ENCODE measurements at places on chromosomes 1 and 21.

DNA sequence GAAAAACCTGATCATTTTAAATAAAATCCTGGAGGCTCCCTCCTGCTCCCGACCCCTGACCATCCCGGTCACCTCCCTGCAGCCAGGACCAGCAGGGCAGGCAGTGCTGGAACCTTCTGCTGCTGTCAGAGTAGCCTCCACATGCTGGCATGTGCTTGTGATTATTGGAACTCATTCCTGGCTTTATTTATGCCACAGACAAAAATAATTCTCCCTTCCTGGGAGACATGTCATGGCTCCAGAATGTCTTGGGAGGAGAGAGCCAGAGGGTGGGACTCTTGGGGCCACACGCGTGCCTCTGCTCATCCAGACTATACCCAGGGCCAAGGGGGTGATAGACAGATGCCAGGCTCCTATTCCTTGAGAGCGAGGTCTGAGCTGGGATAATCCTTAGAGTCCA, 183.6 kb upstream of the RAB4A start:
- no peak for DNase-seq

- no peak for DNase-seq
Observed at GRCh38 chr1:234607109-234608024, 2.6 kb downstream of the IRF2BP2 start.

GRCh38 chr1:81679942-81680341, 120.8 kb upstream of the ADGRL2 start:
- no peak for DNase-seq

- no peak for DNase-seq
Observed at GRCh38 chr1:204523605-204524215, 7.5 kb downstream of the MDM4 start.

DNA sequence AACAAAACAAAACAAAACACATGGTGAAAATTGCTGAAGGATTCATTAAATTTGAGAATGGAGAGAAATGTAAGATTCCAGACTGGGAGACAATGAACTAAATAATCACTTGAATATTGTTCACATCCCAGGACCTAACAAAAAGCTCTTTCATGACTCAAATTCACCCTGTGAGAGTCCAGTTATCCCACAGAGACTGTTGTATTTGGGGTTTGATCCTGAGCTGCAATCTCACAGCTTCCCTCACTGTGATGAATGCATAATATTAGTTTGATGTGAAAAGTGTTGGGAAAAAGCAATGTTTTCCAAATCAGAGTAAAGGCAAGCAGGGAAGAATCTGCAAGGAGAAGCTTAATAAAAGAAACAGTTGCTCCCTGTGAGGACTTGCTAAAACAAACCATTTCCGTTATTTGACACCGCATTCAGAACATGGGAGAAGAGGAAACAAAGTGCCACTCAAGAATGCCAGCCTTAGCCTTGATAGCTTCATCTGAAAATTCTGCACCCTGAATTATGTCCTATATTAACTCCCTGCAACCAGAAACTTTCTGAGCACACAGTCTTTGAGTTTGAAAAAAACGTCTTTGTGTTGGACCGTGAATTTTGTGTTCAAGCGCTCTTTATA, 208.8 kb downstream of the DAB1 start:
- DNase-seq = no peak

DNA sequence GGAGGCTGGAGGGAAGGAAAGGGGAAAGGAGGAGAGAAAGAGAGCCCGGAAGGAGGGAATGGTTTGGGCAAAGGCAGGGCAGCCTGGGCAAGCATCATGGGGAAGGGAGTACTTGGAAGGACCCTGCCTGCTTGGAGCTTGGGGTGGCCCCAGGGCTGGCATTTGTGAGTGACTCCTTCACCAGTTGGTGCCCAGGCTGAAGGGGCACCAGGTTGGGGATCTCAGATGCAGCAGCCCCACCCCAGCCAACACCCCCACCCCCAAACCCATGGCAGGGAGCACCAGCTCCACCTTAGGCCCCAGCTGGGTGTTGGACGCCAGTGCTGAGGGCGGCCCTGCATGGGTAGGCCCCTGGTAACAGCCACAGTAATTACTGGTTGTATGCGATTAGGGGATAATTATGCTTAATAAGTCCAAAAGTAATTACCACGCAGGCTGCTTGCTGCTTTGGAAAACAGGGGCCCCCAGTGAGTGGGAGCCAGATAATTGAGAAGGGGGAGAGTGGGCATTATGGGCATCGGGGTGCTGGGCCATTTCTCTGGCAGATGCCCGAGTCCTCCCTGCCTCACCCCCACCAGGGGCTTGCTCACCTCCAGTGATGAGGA, 78.3 kb downstream of the VWA5B1 start:
- no peak for DNase-seq

- DNase-seq = no peak
Observed at GRCh38 chr1:237672748-237673147, 218.0 kb downstream of the ZP4 start.

- DNase-seq = no peak
Observed at GRCh38 chr1:28002600-28002999, 42.8 kb downstream of the XKR8 start.

GRCh38 chr1:168161459-168161858, 17.3 kb upstream of the TIPRL start:
- no peak for DNase-seq

GRCh38 chr1:172339842-172340241, 80.6 kb upstream of the C1orf105 start:
- no peak for DNase-seq

DNA sequence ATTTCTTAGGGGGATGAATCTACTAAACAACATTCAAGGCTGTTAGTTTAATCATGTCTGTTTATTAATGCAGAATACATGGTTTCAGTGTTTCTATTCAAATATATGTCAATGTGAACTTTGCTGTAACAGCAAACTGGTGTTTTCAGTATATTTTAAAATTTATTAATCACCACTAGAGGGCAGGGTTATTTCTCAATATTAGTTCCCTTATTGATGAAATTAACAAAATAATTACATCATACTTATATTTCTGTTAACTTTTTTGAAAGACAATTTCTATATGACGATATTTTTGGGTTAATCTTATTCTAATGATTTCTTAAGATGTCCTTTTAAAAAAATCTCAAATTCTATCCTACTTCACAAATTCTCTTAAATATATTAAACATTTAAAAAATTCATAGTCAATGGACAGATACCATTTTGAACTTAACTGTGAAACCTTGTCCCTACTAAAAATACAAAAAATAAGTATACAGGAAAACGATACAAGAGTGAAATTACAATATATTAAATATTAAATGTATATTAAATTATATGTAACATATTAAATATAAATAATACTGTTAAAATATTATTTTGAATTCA, 1034.1 kb upstream of the PRMT6 start:
- no peak for DNase-seq

- DNase-seq = no peak
Observed at GRCh38 chr1:85321237-85321964, 45.0 kb upstream of the BCL10 start.

- peak; percentile 46 for DNase-seq
Observed at GRCh38 chr1:171644805-171645483, 7.5 kb downstream of the MYOC start.

Data from activated CD4-positive, alpha-beta T cell treated with anti-CD3 and anti-CD28 coated beads for 24 hours (primary cell).